Posterior cingulate gyrus (tissue), 11 donors: ENCODE measurements at places on chromosomes 1 and 21.

- no peak for DNase-seq
These were observed 6.8 kb downstream of the TMEM9 start for GRCh38 chr1:201147396-201148015.

DNA sequence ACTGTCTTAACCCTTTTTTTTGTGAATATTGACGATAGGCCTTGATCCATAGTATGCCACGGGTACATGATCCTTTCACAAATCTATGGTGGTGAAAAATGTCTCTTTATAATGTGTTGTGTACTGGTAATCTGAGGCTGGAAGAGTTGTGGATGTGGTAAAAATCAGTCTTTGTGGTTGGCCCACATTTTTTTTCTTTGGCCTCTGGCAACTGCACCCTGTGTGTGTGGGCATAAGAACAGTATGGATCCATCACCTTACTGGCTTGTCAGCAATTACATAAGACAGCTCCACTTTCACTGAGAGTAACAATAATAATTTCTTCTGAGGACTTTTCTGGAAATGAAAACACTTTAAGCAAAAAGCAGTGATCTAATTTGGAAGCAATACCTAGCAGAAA lies 101.6 kb downstream of the GABPA start:
- DNase-seq, result no peak

DNA sequence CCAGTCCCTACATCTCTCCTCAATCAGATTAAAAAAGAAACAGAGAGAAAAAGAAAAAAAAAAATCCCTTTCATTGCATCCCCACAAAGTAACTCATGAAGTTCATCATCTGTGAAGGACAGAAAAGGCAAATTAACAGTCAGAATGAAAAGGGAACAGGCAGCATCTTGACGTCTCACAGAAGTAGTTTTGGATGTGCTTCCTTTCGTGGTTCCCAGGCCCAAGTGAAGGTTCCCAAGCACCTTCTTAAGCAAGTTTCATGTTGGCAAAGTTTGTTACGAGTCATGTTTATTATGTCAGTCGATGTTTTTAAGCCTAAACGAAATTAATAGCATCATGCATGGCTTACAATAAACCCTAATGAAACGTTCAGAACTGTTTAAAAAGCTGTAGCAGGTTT lies 475.2 kb downstream of the SETD4 start:
- DNase-seq, result no peak

- DNase-seq, result no peak
These were observed 2.2 kb upstream of the FHAD1 start for GRCh38 chr1:15244813-15245212.

DNA sequence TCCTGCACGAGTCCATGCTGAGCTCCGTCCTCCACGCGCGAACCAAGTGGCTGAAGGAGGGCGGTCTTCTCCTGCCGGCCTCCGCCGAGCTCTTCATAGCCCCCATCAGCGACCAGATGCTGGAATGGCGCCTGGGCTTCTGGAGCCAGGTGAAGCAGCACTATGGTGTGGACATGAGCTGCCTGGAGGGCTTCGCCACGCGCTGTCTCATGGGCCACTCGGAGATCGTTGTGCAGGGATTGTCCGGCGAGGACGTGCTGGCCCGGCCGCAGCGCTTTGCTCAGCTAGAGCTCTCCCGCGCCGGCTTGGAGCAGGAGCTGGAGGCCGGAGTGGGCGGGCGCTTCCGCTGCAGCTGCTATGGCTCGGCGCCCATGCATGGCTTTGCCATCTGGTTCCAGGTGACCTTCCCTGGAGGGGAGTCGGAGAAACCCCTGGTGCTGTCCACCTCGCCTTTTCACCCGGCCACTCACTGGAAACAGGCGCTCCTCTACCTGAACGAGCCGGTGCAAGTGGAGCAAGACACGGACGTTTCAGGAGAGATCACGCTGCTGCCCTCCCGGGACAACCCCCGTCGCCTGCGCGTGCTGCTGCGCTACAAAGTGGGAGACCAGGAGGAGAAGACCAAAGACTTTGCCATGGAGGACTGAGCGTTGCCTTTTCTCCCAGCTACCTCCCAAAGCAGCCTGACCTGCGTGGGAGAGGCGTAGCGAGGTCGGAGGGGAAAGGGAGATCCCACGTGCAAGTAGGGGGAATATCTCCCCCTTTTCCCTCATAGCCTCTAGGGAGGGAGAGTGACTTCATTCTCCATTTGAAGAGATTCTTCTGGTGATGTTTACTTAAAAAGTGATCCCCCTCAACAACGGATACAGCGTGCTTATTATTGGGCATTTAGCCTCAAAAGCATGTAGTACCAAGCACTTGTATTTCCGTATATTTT lies 991 bp downstream of the PRMT6 start:
- peak; percentile 91 for DNase-seq

DNA sequence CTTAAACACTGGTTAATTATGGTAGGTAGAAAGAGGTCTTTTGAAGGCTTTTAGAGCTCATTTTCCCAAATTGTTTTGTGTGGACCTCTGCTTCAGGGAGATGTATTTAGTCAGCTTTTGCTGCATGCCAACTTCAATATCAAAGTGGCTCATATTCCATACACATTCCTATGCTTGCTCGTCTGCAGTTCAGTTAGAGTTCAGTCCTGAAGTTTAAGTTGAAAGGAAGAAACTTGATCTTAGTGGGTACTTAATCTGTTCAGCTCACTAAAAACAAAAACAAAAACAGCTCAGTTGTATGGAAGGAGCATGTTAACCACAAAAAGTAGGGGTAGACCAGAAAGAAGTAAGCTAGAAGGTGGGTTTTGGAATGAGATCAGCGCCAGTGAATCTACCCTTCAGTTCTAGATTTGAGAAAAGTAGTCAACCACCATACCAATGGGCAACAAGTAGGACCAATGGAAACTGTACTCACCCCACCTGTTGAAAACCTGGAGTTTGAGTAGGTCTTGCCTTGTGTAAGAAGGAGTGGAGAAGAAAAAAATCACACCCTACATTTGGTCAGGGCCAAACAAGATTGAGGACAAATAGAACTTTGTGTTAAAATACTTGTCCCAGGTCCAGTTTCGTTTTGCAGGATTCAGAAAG lies 58.0 kb downstream of the LEPR start:
- DNase-seq, result no peak

DNA sequence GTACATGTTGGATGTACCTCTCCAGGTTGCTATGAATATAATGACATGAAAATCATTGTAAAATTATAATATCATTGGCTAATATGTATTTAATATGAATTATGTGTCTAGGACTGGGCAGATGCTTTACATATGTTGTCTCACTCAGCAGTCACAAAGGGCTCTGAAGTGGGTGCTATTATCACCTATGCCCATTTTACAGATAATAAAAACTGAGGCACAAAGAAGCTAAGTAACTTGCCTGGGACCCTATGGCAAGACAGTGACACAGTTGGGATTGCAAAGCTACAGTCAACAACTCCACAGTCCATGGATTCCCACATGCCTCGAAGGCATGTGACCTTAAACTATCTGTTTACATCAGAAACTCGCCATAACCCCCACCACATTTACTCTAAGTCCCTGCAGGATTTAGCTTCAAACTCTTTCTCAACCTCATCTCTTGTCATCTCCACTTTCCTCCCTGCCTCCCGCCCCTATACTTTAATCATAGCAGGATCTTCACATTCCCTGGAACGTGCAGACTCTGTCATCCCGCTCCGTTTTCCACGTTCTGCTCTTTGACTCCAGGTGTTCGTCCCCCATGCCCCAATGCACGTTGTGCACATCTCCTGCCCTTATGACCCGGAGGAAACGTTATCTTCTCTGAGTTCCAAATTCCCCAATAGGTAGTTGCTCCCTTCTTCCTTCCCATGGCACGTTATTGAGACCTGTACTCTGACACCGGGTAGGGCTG lies 143.0 kb upstream of the NRIP1 start:
- DNase-seq, result no peak

DNA sequence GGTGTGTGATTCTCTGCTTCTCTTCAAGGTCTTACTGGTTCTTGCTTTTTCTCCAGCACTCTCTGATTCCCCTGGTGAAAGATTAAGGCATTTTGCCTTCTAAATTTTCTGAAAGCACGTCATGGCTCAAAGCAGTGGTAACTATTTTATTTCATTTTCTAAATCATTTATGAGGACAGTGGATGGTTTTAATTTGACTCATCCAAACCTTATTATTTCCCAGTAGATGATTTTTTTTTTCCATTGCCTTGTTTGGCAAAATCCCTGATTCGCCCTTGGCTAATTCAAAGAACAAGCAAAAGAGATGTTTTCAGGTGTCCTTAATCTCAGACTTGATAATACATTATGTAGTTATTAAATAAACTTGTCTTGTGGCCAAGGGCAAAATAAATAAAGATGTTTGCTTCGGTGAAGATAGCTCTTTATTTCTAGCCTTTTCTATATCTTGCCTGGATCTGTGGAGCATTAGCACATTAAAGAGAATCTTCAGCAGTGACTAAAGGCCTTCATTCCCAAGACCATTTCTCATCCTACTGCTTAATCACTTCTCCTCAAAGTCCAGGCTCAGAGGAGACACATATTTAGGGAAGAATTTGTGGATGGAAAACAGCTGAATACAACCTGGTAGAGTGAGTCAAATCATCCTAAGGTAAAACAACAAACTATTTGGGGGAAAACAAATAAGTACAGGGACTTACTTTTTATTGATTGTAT lies 359.8 kb downstream of the DUSP10 start:
- no peak for DNase-seq

GRCh38 chr1:214664651-214665433 lies 61.8 kb downstream of the CENPF start:
- no peak for DNase-seq

- DNase-seq, result no peak
These were observed 3.0 kb upstream of the MFSD2A start for GRCh38 chr1:39951926-39952325.

GRCh38 chr1:66013371-66013770 lies 220.7 kb downstream of the PDE4B start:
- no peak for DNase-seq

GRCh38 chr1:170073893-170074249 lies 624 bp downstream of the KIFAP3 start:
- no peak for DNase-seq

GRCh38 chr1:47692196-47692595 lies 254.4 kb downstream of the FOXD2 start:
- DNase-seq, result no peak

DNA sequence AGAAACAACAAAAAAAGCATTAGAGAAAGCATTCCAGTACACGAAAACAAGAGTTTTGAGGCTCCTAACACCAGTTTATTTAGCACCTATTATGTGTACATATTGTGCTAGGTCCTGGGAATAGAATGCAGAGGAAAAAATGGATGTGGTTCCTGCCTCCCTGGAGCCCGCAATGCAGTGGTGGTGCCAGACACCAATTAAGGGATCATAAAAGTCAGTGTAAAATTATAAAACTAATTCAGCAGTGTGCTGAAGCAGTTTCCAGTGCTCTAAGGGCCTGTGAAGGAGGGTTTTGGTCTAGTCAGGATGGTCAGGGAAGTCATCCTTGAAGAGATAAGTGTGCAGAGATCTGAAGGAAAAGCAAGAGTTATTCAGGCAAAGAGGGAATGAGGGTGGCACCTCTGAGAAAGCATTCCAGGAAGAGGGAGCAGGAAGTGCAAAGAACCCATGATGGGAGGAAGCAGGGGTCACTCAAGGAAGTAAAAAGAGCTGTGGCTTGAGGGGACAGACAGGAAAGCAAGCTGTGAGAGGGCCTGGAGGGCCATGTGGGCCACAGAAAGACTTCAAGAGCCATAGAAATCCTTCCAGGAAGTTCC lies 65.2 kb upstream of the IFNLR1 start:
- DNase-seq, result no peak

GRCh38 chr1:82091729-82092128 lies 291.0 kb downstream of the ADGRL2 start:
- DNase-seq, result no peak

DNA sequence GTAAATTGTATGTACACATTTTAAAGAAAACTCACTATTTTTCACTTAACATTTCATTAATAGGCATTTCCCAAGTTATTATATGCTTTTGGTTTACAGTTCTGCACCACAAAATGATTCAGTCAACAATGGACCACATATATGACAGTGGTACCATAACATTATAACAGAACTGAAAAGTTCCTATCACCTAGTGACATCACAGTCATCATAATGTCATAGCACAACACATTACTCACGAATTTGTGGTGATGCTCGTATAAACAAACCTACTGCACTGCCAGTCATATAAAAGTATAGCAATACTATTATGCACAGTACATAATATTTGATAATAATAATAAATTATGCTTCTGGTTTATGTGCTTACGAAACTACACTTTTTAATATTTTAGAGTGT lies 30.9 kb downstream of the DNAI4 start:
- no peak for DNase-seq

GRCh38 chr1:156122086-156122485 lies 7.6 kb downstream of the LMNA start:
- no peak for DNase-seq

GRCh38 chr1:174791863-174792262 lies 207.9 kb upstream of the CACYBP start:
- no peak for DNase-seq
